Foreskin keratinocyte (primary cell): ENCODE measurements at places on chromosomes 5 and 9. TPM values are rescaled to one million over a fixed set of nuclear protein-coding genes. Genes with fewer than 3 reads are reported as not detected.

- DNase-seq, result peak; percentile 90
Observed at GRCh38 chr5:179914032-179914755, 6.5 kb upstream of the TBC1D9B start.

- peak; percentile 25 for DNase-seq
Observed at GRCh38 chr5:28281351-28281750, 1243.0 kb upstream of the CDH9 start.

- DNase-seq, result no peak
Observed at GRCh38 chr9:110320651-110321445, 16.8 kb downstream of the TXNDC8 start.

- no peak for DNase-seq
Observed at GRCh38 chr9:127644943-127645342, 32.9 kb downstream of the STXBP1 start.

GRCh38 chr9:127909839-127910273, 7.0 kb downstream of the ST6GALNAC4 start:
- DNase-seq, result no peak

DNA sequence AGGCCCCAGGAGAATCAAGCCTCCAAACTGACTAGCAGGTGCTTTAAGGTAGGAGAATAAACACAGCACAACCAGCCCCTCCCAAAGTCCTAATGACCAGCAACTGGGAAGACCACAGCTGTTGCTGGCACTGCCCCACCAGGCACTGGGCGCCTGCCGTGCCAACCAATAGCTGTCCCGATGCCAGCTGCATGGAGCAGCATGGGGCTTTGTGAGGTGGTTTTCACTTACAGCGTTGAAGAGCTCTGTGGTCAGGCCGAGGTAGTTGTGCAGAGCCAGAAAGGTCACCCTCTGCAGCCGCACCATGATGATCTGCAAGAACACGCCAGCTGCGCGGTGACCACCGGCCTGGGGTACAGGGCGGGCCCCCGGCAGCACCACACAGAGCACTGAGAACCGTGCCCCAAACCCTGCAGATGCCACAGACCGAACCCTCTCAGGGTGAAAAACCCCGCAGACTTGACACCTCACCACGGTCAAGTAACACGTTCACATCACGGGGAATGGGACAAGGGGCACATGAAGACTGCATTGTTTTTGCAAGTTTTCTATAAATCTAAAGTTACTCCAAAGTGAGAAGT, 28.7 kb downstream of the PNPLA7 start:
- no peak for DNase-seq

DNA sequence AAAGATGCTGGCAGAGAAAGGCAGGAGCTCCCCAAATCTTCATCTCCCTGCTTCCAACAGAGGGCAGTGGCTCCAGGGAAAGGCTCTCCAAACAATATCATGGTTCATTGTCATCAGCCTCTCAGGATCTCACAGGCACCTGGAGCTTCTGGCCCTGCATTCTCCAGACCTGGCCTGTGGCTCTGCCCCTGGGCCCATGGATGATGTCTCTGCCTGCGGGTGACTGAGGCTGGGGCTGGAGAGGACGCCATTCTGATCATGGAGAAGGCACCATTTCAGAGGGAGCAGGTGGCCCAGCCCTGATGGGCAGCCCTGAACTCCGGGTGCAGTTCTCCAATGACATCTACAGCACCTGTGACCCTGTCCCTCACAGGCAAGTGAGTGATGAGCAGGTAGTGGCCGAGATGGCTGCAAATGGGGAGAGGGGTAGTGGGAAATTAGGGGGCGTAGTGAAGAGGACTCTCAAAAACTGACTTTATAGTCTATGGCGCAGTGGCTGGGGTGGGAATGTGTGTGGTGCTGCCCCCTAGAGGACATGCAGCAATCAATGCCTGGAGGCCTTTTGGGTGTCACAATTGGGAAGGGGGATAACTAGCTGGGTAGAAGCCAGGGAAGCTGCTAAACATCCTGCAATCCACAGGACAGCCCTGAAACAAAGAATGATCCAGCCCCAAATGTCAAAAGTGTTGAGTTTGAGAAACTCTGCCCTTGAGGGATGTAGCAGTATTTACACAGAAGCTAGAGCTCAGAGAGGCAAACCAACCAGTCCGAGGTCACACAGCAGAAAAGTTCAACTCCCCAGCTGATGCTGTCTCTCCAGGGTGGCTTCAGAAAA, 3.2 kb downstream of the SH3PXD2B start:
- DNase-seq, result no peak

DNA sequence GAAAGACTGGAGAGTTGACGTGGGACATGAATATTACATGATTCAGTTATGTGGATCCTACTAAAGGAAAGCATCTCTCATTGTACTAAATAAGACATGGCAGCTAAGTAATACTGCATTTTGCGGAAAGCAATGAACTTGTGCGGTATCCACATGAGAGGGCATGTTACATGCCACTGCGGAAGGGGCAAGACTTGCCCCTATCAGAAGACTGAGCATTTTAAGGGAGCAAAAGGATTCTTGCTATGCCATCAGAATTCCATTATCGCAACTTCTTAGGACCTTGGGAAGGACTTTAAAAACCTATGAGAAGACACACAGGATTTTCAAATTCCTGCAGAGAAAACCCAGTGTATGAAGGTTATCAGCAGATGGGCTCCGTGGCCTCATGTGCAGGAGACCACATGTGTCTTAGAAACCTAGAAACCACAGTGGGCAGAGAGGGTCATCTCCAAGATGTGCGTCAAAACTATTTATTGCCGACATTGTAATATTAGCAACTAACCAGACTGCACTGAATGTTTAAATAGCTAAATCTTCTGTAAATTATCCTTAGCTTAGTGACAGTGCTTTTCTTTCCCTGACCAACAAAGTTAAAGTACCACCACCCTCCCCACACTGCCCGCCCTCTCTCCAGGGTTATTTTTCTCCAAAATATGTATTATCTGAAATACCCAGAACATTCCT, 457.7 kb downstream of the ICE1 start:
- DNase-seq, result no peak

DNA sequence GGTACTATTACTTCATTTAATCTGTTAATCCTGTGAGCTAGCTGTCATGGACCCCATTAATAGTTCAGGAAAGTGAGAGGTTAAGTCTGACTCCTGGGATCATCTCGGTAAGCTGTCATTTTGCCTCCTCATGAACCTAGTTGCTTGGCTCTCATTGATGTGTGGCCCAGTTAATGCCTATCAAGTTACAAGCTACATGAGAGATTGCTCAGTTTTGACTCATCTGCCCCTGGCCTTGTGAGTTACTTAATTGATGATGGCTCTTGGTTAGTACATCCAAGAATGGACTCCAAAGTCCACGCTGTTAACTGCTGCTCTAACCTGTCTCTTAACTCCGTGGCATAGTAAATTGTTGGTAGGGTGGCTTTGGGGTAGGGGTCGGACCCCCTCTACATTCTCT, 23.9 kb downstream of the LARP1 start:
- peak; percentile 61 for DNase-seq

DNA sequence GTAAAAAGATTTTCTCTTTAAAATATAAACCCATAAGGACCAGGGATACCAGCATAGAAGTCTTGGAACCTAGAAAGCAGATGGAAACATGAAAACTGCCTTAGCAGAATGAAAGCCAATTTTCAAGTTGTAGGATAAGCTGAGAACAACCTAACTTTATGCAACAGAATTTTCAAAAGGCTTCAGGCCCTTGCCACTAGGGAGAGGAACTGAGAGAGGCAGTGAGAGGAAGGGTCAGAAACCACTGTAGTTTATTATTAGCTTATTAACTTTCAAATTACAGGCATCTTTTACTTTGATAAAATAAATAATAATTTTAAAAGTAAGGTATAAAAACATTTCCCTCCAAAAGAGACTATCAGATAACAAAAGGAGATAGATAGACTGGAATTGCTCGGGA, 33.4 kb downstream of the FAM81B start:
- DNase-seq, result no peak

- DNase-seq, result no peak
Observed at GRCh38 chr5:107813559-107813958, 142.8 kb upstream of the EFNA5 start.

DNA sequence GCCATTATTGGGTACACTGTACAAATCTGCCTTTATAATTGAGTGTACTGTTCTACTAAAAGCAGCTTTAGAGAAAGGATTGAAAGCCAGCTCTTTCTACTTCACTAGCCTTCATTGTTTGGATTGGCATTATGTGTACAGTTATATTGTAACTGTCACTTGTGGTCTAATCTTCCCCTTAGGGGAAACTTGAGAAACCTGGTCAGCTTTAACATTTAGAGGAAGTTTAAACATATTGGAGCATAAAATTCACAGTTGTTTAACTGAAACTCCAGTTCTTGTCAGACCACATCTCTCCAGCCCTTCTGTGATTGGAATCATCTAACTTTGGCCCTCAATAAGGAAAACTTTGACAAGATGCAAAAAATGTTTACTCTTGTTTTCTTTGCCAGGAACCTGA, 24.6 kb downstream of the PIK3R1 start:
- no peak for DNase-seq

GRCh38 chr9:77980622-77981021, 51.0 kb downstream of the GNAQ start:
- DNase-seq, result no peak

DNA sequence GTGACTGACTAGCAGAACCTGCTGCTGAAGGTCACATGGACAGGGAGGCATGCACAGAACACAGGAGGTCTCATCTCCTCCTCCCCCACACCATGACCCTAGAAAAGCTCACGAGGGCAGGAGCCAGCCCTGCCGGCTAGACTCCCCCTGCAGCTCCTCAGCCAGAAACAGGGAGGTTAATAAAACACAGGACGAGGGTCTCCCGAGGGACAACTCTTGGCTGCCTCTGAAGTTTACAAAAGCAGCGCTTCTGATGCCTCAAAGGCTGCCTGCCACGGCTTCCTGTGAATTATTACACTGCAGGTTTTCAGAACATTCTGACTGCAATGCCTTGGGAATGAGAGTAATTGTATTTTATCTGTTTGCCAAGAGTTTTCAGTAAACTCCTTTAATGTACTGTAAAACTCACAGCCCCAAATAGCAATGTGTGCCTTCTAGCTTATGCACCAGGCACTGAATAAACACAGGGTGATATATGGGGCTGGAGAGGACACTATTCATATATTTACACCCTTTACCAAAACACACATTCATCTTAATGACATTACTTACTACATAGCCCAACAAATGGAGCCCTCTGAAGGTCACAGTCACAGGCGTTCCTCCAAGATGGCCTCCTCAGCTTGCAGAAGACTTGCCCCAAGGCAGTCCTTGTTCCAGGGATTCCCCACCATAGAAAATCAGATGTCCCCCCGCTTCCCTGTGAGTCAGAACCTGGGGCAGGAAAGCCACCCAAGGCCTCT, 83.7 kb downstream of the C5orf15 start:
- DNase-seq, result no peak

GRCh38 chr5:154756868-154757813, 2.0 kb downstream of the LARP1 start:
- DNase-seq, result no peak

GRCh38 chr5:112604732-112605630, 132.7 kb upstream of the APC start:
- DNase-seq, result no peak

DNA sequence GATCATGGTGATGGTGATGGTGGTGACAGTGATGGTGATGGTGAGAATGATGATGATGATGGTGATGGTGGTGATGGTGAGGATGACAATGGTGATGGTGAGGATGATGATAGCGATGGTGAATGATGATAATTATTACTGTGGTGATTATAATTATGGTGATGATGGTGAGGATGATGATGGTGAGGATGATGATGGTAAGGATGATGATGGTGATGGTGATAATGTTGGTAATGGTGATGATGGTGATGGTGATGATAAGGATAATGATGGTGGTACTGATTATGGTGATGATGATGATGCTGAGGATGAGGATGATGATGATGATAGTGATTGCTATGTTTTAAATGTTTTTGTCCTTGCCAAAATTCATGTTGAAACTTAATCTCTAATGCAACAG, 37.3 kb upstream of the HRH2 start:
- no peak for DNase-seq

GRCh38 chr5:137164536-137164935, 334.6 kb downstream of the SPOCK1 start:
- no peak for DNase-seq

DNA sequence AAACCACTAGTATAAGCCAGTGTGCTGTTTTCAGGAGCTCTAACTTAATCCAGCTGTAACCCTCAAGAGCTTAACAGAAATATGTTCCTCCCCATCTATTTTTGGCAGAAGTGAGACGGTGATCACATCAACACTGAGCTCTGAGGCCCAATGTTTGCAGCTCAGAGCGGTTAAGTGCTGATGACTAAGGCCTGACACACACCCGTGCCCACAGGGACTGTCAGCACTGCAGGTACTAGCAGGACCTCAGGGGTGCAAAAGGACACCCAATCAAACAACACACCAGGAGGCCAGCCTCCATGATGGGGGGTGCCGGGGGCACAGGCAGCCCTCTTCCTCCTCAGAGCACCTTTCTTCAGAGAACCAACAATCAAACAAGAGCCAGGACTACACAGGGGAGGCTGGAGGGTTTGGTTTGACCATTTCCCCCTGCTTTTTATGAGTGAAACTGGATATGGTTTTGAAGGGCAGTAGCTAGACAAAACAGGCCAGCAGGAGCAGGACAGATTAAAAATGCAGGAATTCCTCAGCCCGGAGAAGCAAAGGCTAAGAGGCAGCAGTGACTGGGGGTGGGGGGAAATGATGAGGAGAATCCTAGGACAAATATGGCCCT, 61.3 kb downstream of the RAPGEF1 start:
- peak; percentile 93 for DNase-seq

GRCh38 chr9:137952976-137953666, 75.5 kb downstream of the CACNA1B start:
- no peak for DNase-seq

DNA sequence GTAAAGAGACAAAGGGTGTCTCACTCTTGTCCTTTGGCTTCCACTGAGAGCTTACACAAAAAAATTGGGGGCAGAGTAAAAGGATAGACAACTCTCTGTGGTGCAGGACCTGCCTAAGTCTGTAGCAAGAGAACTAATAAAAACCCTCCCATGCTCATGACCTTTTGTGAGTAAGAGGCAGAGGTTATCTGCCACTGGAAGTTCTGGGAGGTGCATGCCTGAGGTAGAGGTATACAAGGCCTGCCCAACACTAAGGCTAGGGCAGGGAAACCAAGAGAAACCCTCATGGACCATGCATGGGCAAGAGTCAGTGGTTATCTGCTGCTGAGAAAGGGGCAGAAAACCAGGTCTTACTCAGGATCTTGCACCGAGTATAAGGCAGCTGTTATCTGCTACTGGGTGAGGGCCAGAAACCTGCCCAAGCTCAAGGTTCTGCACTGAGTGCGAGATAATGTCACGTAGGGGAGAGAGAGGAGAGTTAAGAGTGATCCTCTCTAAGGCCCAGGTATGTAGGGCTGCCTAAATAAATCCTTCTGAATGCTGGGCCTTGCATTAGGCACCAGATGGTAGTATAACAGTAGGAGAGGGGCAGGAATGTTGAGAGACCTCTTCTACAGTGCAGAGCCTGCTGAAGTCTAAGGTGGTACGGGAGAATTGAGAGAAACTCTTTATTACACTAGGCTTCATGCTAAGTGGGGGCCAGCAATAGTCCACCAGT, 143.4 kb downstream of the MACROH2A1 start:
- DNase-seq, result no peak

The TCF7 gene
- 0.63 and 0.88 TPM in 2 replicates for total RNA-seq

The ARHGEF39 gene
- total RNA-seq, result 4.0 and 4.8 TPM in 2 replicates

The ZDHHC11B gene
- total RNA-seq, result 0.14 TPM in 1 of 2 replicates, not detected in the other

The LHX3 gene
- total RNA-seq, result not detected in 2 replicates

The CTXN3 gene
- not detected in 2 replicates for total RNA-seq

The SPATA31C1 gene
- total RNA-seq, result not detected in 2 replicates

The IGFBPL1 gene
- 0.46 TPM in 1 of 2 replicates, not detected in the other for total RNA-seq

The MYMK gene
- not detected in 2 replicates for total RNA-seq

The PCDHGB1 gene
- total RNA-seq, result not detected in 2 replicates

The TNC gene
- total RNA-seq, result 12.7 and 49.3 TPM in 2 replicates

The CEMIP2 gene
- total RNA-seq, result 43.3 and 52.0 TPM in 2 replicates

The PCDHGA1 gene
- total RNA-seq, result 0.04 TPM in 1 of 2 replicates, not detected in the other

The ZNF366 gene
- total RNA-seq, result not detected in 2 replicates

The RNF208 gene
- total RNA-seq, result 0.18 and 0.41 TPM in 2 replicates

The EXD3 gene
- total RNA-seq, result 4.5 and 5.5 TPM in 2 replicates
